ENCODE measurements at places on chromosomes 3 and 15.

DNA sequence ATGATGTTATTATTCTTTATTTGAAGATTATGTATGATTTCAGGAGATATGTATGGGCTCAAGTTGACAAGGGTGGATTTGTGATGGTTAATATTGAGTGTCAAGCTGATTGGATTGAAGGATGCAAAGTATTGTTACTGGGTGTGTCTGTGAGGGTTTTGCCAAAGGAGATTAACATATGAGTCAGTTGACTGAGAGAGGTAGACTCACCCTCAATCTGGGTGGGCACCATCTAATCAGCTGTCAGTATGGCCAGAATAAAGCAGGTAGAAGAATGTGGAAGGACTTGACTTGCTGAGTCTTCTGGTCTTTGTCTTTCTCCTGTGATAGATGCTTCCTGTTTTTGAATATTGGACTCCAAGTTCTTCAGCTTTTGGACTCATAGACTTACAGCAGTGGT is 973.7 kb downstream of the MCTP2 start:
- no peak for DNase-seq

- no peak for DNase-seq
Observed at GRCh38 chr15:66212563-66212921, 41.0 kb downstream of the MEGF11 start.

DNA sequence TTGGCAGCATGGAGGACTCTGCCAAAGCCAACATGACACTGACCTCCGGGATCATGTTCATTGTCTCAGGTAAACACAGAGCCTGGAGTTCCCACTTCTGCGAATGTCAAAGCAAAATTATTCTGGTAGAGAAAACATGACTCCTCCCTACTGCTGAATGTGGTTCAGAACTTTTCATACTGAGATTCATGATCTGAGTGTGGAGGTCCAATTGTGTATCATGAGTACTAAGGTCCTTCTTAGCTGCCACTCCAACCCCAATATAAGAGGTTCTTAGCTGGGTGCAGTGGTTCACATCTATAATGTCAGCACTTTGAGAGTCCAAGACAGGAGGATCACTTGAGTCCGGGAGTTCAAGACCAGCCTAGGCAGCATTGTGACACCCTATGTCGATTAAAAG is 13.8 kb downstream of the CLDN18 start:
- DNase-seq: no peak

DNA sequence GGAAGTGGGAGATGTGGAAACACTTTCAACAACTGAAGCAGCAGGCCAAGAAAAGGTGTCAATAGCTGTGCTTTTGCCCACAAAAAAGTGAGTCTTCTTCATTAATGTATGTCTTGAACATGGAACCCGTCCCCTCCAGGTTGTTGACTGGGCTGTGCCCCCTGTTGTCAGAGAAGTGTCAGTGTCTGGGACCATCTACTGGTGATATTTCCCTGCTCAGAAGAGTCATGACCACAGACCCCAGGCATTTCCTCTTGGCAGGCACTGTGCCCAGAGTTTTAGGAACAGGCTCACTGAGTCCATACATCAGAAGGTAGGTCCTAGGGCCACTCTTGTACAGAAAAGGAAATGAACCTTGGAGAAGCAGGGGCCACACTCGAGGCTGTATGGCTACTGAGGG is 54.8 kb upstream of the LARS2 start:
- no peak for DNase-seq

GRCh38 chr3:155326901-155327300 is 33.4 kb upstream of the STRIT1 start:
- DNase-seq: no peak

DNA sequence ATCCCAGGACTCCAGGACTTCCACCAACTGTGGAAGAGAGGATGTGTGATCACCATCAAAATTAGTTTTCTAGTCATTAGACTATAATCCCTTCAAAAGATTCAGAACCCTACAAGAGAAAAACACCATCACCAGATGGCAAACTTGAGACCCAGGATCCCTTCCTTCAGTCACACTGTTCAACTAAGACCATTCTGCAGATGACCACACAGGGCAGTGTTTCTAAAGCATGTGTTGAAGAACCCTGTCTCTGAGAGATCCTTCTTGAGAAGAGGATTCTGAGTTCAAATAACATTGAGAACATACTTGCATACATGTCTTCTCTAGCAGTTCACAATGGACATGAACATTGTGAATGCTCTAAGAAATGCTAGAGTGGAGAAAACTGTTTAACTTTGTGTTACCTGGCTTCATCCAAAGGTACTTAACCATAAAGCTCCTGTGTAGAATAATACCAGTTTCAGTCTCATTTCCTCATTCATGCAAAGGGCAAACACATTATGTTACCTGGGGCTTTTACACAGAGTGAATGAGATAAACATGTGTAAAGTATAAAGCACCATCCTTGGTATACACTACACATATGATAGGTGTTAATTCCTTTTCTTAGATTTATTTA is 2.4 kb upstream of the ADGRG7 start:
- DNase-seq: no peak

DNA sequence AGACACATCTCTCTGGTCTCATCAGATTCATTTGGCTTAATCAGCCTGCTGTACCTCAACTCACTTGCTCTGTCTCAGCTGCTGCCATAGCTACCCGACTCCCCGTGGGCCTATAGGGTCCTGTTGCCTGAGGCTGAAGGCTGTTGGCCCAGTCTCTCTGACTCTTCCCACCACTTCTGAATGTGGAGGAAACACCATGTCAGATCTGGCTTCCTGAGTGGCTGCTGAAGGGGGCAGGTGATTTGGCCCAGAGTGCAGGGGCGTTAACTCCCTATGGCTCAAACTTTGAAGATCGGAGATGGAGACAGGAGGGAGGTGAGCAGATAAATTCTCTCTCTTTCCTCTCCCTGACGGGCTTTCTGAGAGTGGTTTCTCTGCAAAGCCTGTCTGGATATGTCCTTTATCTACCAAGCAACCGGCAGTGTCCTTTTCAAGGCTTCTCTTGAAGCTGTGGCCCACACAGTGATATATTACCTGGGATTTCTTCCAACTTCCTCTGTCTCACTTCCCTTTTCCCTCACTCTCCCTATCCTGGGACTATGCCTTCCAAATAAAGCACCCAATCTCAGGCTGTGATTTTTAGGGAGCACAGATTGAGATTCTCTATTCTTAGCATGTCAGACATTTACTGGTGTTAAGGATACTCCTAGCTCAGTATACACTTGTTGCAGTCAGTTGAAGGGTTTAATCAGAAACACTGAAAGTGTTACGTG is 334.9 kb upstream of the TBC1D5 start:
- no peak for DNase-seq

DNA sequence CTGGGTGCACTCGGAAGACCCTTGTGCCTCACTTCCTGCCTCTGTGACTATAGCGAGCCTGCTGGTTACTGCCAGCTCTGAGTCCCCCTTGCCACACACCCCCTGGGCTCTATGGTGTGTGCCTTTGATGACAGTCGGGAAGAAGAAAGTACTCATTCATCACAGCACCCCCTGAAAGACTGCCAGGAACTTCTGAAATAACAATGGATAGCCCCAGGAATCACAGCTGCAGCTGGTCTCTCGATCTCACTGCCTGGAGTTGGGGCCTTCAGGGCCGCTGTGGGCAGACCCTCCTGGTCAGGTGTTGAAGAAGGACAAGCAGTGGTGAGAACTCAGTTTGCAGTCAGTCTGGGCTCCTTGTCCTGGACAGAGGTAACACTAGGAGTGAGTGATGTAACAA is 9.8 kb upstream of the RPP14 start:
- no peak for DNase-seq

- no peak for DNase-seq
Observed at GRCh38 chr3:100420885-100421284, 19.5 kb downstream of the LNP1 start.

All from stimulated activated CD8-positive, alpha-beta memory T cell treated with anti-CD3 and anti-CD28 coated beads, Interleukin-4, amount 100 ng/mL, for 4 hours (primary cell).